Activated gamma-delta T cell treated with Interleukin-2 at 50 U/mL for 16 hours (primary cell): ENCODE measurements at places on chromosomes 11 and 22.

DNA sequence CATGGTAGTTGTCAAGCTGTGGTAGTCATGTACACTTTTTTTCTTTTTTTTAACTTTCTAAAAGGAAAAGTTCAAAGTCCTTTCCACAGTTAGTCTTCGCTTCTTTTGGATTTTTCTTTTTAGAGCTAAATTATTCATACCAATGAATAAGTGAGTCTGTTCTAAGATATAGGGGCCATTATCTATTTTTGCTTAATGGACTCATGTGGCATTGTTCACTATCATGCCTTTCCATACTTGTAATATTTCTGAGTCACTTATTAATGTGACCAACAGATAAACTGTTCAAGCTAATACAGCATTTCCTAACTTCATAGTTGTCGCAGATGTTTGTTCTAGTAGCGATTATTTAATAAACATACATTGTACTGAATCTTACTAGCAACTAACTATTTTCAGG, 8.0 kb upstream of the B3GNT6 start:
- DNase-seq, result no peak

- DNase-seq, result no peak
Measured at GRCh38 chr11:3121416-3121815, 43.7 kb downstream of the OSBPL5 start.

DNA sequence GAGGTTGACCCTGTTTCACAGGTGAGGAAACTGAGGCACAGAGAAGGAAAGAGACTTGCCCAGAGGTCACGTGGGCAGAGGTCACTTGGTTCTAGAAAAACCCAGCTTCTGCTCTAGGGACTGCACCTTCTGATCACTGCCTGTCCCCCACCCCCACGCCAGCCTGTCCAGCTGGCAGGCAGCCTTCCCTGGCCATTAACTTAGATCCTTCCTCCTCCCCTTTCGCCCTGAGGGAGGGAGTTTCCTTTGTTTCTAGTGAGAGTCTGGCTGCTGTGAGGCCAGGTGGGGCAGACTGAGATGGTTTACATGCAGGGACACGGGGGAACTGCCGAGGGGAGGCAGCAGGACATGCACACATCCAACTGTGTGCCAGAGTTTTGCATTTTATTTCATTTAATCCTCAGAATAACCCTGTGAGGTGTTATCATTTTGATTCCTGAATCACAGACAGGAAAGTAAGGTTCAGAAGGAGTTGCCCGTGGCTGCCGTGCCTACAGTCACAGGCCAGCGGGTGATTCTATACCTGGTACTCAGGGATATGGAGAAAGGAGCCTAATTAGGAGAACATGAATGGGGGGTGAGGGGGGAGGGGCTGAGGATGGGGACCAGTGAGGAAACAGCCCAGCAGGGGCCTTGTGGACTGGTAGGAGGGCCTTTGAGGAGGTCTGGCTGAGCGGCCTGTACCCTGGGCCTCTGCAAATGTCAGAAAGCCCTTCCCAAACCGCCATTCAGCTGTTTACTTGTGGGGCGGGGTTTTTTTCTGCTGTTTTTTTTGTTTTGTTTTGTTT, 3.4 kb downstream of the FAM83F start:
- no peak for DNase-seq

DNA sequence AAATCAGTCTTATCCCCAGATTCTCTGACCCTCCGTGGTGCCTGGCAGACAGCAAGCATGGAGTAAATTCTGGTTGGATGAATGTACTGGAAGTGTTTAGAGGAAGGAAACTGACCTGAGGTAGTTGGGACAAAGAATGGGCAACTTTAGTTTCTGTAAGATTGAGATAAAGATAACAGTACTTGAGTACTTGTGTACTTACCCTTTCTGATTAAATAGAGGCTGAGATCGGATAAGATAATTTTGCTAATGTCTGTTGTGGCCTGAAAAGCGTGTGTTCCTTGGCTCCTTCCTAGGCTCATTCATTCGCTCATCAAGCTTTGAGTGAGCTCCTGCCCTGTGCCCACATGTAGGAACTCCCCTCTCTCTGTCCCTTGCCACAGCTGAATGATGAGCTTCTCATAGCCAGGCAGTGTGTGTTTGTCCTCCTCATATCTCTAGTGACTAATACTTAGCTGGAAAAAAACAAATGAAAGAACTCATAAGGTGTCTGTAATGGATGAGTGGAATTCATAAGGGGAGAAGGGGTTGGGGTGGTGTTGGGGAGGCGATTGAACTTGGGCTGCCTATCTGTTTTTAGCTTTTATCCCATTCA, 118.1 kb downstream of the DBX1 start:
- DNase-seq, result no peak

DNA sequence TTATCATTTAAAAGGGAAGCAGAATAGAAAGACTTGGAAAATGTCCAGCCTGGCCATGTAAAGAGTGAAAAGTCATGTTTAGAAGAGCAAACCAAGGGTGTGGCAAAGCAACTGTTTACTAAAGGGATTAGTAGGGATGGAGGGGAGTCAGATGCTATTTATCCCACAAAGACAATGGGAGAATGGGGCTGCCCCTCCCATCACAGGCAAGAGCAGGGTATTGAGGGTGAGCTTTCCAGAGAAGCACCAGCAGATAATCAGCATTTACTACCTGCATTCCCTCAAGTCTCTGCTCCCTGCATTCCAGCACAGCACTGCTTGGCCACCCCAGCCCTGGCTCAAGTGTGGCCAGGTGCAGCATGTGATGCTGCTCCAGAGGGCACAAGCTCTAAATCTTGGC, 18.5 kb upstream of the QSER1 start:
- no peak for DNase-seq
